IPS-NIHi11 (cell line): ENCODE measurements at places on chromosomes 2 and 18.
A peak's percentile ranks its signal among the peaks of the same experiment; 100 is the strongest.

- DNase-seq = no peak
Measured at GRCh38 chr2:16736633-16737032, 71.0 kb upstream of the CYRIA start.

GRCh38 chr18:76958692-76959341 is 136.5 kb downstream of the ZNF236 start:
- DNase-seq = no peak

GRCh38 chr2:127118038-127118437 is 11.1 kb upstream of the BIN1 start:
- no peak for DNase-seq

GRCh38 chr2:191593622-191594385 is 84.1 kb upstream of the NABP1 start:
- no peak for DNase-seq

GRCh38 chr2:218262237-218262600 is 1.4 kb downstream of the GPBAR1 start:
- DNase-seq = no peak

DNA sequence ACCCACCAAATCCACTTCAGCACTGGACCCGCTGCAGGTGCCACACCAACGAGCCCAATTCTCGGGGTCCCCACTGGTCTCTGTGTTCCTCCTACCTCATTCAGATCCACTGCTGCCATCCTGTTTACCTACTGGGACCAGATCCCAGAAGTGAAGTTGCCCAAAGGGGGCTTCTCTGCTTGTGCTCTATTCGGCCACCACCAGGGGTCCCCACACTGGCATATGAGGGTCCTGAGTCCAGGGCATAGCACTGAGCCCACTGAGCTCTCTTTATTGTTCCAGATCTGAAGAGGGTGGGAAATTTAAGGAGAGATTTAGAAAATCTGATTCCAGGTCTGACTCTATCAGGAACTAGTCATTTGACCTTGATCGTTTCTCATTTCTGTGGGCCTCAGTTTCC is 2.4 kb downstream of the GPR45 start:
- DNase-seq = peak; percentile 71

- no peak for DNase-seq
Measured at GRCh38 chr18:67362906-67363305, 153.6 kb downstream of the DSEL start.

DNA sequence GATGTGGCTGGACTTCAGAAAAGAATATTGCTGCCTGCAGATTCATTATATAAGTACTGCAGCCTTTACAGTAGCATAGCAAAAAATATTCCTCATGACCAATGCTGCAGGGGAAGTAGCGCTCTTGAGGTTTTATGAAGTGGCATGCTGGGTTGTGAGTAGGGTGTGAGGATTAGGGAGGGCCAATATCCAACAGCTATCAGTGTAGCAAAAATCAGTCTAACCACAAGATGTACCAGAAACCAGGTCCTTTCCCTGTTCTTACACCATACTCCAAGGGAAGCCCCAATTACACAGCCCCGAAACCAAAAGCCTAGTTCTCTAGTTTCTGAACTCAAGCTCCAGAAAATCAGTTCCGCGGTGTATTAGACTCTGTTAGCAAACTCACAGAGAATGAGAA is 1082.2 kb upstream of the DDX18 start:
- DNase-seq = no peak
